ENCODE measurements at places on chromosomes 4 and X.

- DNase-seq: peak; percentile 12
These were observed 728 bp downstream of the UBA6 start for GRCh38 chr4:67700116-67700737.

DNA sequence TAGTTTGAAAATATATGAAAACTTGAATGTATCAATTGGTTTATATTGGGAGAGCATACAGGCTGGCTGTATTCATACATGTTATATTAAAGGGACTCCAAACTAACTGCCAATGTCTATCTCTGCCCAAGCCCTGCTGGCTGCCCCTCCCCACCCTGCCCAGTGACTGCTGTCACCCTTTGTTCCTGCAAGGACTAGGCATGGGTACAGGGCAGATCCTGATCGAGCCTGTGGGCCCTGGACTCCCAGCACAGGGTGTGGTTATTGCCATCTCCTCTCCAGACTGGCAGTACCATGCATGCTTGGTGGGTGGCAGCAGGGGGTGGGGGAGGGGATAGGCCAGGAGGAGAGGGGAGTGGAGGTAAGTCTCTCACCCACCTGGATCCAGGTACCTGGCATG lies 167.5 kb upstream of the RASGEF1B start:
- no peak for DNase-seq

DNA sequence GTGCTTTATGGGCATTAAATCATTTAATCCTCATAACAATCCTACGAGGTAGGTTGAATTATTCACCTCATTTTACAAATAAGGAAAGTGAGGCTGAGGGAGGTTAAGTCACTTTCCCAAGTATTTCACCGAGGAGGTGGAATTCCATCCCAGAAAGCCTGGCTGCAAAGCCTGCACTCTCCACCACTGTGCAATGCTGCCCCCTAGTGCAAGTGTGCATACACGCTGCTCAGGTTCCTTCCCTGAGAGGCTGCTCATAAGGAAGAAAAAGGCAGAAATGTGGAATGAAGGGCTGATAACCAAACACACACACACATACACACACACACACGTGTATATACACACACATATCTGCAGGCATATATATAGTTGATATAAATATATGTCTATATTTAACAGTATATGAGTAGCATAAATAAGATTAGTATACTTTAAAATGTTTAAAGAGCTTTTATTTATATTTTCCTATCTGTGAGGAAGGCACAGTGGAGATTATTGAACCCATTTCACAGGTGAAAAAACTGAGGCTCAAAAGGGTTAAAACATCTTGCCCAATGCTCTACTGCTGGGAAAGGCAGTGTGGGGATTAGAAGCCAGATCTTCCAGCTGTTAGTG lies 714.5 kb upstream of the TENM3 start:
- DNase-seq: peak; percentile 40

DNA sequence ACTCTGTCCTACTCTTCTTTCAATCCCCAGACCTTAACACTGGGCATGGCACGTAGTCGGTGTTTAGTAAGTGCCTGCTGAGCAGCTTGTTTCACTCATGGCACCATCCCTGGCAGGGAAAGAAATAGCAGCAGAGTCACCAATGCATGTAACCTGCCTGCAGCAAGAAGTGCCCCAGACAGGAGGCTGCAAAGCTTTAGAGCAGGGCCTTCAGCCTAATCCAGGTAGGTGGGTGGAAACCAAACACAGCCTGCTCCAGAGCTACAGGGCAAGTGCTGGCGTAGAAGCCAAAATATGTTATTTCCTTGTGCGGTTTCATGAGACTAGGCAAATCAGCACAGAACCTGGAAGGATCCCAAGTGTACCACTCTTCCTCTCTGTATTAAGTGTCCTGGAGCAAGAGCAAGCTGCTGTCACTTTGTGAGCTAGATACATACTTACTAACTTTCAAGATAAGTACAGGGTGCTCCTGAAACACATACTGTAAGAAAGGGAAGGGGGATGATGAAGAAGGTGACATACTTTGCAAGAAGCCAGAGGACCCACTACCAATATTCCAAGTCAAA lies 5.5 kb downstream of the PROM1 start:
- DNase-seq: no peak

- peak; percentile 70 for DNase-seq
These were observed 24.6 kb upstream of the PDLIM3 start for GRCh38 chr4:185559915-185560281.

GRCh38 chr4:36761607-36762006 lies 480.2 kb downstream of the DTHD1 start:
- no peak for DNase-seq
